ENCODE measurements at places on chromosomes 1 and 21. TPM values are rescaled to one million over a fixed set of nuclear protein-coding genes. Genes with fewer than 3 reads are reported as not detected.

GRCh38 chr1:184974056-184974836, at the start of gene NIBAN1:
Gene NIBAN1, minus strand, starts transcription at chr1:184974508. Its CDS starts 152 bp downstream, at chr1:184974356.
- peak; percentile 72 for DNase-seq

DNA sequence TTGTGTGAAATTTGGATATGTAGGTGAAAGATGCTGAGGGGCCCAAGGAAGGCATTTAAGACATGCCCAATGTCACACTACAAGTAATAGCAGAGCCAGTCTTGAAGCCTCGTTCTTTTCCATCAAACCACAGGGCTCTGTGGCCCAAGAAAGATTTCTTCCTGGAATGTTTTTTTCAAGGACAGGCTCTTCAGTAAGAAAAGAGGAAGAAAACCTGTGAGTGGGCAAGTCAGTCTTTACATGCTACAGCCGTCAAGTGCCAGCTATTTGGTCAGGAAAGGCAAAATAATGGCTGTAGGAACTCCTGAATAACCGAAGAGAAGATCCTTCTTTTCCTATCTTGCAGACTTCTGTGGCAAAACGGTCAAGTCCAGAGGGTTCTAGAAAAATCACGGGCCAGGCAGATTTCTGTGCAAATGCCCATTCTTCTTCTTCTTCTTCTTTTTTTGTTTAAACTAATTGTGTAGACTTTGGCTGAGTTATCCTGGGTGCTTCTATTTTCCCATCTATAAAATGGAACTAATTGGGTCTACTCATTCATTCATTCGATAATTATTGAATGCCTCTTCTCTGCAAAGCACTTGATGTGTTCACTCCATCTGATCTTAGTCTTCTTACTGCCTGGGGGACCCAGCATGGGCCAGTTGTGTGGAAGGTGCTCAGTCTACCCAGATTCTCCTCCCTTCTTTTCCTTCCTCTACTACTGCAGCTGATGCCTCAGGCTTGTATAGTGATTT, 1.9 kb upstream of the ID3 start:
- no peak for DNase-seq

GRCh38 chr1:2808386-2808705, 6.9 kb upstream of the TTC34 start:
- no peak for DNase-seq

MMEL1 gene
- 2.1 TPM for total RNA-seq

DNA sequence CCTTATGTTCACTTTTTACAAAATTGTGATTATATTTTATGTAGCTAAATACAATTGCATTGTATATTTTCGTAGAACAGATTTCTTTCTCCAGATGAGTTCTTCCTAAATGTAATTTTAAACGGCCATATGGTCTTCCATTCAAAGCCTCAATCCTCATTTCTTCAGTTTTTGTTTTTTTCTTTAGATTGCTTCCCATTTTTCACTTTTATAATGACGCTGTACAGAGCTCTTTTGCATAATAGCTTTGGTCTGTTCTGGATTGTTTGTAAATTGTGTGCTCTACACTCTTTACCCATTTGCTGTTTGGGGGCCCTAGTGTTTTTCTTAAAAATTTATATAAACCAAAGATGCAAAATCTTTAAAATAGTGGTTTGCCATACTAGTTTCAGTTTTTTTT, 27.8 kb downstream of the AVPR1B start:
- no peak for DNase-seq
